ENCODE measurements at places on chromosomes 16 and 17.
A peak's percentile ranks its signal among the peaks of the same experiment; 100 is the strongest.

- DNase-seq: no peak
Observed at GRCh38 chr16:12345349-12345748, 368.8 kb downstream of the SNX29 start.

- DNase-seq: no peak
Observed at GRCh38 chr16:51222016-51222415, 70.9 kb upstream of the SALL1 start.

- DNase-seq: no peak
Observed at GRCh38 chr17:50055055-50055425, 870 bp upstream of the ITGA3 start.

GRCh38 chr17:27461192-27461859, 5.1 kb downstream of the KSR1 start:
- no peak for DNase-seq

DNA sequence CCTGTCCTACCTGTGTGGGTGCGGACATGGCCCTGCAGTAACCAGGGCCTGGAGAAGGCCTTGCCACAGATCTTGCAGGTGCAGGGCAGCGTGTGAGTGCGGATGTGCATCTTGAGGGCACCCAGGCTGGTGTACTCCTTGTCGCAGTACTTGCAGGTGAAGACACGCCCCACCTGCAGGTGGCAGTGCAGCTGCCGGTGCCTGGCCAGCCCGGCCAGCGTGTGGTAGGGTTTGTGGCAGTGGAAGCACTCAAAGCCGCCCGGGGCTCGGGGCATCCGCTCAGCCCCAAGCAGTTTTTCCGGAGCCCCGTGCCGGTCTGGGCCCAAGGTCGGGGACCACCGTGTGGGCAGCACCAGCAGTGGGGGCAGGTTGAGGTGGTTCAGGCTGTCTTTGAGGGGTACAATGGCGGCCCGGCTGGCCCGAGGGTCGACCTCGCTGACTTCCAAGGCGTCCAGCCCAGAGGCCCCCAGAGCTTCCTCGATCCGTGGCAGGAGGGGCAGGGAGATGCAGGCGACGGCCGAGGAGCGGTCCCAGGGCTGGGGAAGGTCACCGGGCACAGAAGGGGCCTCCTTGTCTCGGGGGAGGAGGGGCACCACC, 5.1 kb downstream of the SNAI3 start:
- DNase-seq: no peak

DNA sequence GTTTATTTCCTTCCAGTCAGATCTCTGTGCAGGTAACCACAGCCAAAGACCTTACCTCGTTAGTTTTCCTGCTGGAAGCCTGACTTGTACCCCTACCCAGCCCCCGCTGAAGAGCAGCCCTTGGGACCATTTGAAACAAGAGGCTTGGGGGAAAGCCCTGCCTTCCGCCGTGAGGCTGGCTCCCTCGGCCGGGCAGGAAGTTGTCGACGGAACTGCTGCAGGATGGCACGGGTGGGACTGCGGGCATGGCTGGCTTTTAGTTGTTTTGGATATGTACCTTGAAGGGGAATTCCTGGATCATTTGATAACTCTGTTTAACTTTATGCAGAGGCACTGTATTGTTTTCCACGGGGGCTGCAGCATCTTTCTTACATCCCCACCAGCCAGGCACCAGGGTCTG, 49.0 kb upstream of the ENDOV start:
- DNase-seq: no peak

DNA sequence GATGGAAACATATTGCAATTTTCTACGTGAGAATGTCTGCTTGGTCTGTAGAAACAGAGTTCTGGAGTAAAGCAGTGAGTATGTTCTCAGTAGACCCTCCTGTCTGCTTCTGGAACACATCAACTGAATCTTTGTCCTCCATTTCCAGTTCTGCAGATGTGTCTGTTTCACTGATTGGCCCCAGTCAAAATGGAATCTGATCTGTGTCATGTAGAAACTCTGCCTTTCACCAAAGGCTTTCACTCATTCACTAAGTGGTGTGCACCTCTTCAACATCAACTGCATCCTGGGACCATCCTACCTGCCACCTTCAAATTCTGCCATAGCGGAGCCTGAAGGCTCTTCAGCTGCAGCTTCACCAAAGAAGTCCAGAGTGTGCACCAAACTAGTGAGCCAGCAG, 2.8 kb upstream of the ZNF267 start:
- no peak for DNase-seq

DNA sequence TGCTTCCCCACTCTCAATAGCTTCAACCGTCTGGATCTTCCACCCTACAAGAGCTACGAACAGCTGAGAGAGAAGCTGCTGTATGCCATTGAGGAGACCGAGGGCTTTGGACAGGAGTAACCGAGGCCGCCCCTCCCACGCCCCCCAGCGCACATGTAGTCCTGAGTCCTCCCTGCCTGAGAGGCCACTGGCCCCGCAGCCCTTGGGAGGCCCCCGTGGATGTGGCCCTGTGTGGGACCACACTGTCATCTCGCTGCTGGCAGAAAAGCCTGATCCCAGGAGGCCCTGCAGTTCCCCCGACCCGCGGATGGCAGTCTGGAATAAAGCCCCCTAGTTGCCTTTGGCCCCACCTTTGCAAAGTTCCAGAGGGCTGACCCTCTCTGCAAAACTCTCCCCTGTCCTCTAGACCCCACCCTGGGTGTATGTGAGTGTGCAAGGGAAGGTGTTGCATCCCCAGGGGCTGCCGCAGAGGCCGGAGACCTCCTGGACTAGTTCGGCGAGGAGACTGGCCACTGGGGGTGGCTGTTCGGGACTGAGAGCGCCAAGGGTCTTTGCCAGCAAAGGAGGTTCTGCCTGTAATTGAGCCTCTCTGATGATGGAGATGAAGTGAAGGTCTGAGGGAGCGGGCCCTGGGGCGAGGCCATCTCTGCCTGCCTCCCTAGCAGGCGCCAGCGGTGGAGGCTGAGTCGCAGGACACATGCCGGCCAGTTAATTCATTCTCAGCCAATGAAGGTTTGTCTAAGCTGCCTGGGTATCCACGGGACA, 11.1 kb upstream of the CLEC18A start:
- DNase-seq: no peak

GRCh38 chr17:73711184-73711583, 66.9 kb upstream of the SDK2 start:
- DNase-seq: no peak

- DNase-seq: no peak
Observed at GRCh38 chr17:41687828-41688640, 651 bp upstream of the EIF1 start.

- DNase-seq: no peak
Observed at GRCh38 chr17:66778531-66779236, 56.2 kb upstream of the CACNG5 start.

DNA sequence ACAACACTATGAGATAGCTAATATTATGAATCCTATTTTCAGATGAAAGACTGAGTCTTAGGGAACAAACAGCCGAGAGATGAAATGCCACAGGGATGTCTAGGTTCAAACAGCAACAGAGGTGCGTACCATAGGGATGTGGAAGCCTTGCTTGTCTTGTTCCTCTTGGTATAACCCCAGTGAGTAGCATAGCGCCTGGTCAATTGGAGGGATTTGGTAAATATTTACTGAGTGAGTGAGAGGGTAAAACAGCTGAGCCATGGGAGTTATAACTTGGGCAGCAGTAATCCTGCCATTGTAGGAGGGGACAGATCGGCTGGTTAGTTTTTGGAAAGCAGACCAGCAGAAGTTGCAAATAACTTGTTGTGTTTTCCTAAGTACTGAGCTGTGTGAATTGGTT, 80.2 kb downstream of the WWOX start:
- DNase-seq: no peak

GRCh38 chr16:51952500-51952899, 594.4 kb downstream of the TOX3 start:
- DNase-seq: no peak

DNA sequence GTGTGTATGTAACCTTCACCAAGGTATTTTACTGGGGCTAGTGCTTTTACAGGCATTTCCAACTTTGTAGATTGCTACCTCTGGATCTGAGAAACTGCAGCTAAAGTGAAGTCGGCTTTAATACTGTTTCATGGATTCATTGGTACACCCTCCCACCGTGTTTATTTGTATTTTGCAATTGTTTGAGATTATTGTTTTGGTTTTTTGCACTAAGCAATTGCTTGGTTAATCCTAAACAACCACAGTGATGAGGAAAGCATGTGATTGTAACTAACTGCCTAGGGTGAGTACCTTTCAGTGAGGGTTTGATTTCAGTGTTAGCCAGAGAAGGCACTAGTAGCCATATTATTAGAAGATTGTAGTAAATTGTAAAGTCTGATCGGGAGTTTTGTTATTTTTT, 3.3 kb downstream of the LUC7L3 start:
- DNase-seq: no peak

DNA sequence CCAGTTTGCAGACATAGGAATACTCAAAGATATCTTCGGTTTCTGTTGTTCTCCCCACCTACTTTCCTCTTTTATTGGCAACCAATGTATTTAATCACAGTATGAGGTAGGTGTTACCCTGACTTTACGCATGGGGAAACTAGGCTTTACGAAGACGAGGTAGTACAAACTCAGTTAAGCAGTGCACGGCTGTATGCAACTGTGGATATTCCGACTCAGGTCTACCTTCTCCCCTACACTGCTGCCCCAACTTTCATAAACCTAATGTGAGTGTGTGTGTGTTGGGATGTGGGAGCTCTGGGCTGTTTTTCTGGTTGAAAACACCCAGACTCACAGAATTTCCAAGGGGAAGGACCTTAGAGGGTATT, 1.2 kb upstream of the GPT2 start:
- DNase-seq: no peak

- peak; percentile 56 for DNase-seq
Observed at GRCh38 chr17:14307560-14308024, 6.7 kb downstream of the HS3ST3B1 start.

GRCh38 chr17:16286947-16287562, 66.2 kb downstream of the CENPV start:
- no peak for DNase-seq

DNA sequence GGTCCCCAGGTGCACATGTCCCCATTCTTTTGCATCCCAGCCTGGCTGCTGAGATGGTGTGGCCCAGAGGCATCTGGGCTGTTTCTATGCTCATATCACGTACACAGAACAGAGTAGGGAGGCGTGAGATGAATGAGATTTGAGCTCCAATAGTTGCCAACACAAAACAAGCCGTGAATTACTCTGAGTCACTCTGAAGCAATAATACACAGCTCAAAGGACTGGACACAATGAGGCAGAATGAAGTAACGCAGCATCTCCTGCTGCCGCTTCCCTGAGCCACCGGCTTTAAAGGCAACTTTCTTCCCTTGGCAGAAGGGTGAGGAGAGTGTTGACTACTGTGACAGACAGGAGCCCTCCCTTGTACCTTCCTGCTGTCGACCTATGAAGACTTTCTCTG, 33.9 kb upstream of the CLEC18B start:
- no peak for DNase-seq

DNA sequence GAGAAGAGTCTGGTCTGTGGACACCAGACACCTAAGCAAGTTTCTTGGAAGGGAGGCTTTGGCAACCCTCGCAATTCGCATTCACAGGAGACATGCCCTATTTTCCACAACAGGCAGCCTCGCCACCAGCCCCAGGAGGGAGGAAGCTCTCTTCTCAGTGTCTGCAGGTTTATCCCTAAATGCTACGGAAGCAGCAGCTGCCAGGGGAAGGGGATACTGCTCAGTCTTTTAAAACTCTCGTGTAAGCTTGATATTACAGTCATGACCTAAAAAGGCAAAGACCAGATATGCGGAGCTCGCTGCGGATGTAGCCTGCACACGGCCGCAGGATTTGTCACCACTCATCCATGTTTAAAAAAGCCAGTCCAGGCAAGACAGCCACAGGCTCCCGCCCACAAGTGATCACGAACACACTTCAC, 159.2 kb upstream of the RPH3AL start:
- no peak for DNase-seq

DNA sequence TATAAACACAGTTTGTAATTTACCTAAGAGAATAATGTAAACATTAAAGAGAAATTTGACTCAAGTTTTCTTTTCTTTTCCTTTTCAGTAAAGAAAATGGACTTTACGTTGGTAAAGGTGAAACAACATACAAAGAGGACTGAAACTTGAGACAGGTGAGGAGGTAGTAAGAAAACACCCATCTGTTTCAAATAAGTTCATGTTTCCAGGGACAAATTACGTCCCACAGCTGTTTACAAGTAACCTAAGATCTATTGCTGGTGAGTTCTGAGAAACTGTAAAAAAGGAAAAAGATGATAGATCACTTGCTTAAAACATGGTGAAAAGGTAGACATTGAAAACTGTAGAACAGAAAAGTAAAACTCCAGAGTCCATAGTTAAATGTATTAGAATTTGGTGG, 4.8 kb upstream of the ABCA5 start:
- no peak for DNase-seq

GRCh38 chr16:88350922-88351321, 31.8 kb upstream of the ZNF469 start:
- no peak for DNase-seq

DNA sequence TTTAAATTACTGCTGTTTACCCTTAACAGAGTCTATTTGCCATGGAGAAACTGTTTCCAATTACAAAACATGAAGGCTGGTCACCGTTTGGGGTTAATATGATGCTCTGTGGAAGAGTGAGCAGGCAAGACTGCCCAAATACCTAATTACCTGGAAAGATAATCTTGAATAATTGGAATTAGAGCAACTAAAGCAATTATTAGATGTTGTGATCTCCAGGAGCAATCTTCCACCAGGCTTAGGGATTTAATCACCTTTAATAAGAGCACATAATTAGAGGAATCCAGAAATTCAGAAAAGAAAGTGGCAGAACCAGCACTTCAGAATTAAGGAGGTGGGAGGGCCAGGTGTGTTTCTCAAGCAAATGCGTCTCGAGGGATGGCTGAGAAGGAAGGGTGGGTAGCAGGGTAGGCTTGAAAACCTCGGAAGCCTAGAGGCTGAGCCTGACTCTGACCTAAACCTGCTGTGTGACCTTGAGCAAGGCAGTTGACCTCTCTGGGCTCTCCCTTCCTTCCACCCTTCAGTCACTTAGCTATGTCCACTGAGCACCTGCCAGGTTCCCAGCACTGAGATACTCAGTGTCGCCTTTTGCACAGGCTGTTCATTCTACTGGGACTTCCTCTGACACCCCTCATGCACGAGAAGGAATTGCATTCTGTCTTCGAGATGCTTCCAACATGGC, 113.2 kb downstream of the GSG1L start:
- DNase-seq: no peak

- no peak for DNase-seq
Observed at GRCh38 chr16:50997679-50998078, 153.4 kb downstream of the SALL1 start.

GRCh38 chr17:44998646-44999045, 30.5 kb upstream of the C1QL1 start:
- no peak for DNase-seq

DNA sequence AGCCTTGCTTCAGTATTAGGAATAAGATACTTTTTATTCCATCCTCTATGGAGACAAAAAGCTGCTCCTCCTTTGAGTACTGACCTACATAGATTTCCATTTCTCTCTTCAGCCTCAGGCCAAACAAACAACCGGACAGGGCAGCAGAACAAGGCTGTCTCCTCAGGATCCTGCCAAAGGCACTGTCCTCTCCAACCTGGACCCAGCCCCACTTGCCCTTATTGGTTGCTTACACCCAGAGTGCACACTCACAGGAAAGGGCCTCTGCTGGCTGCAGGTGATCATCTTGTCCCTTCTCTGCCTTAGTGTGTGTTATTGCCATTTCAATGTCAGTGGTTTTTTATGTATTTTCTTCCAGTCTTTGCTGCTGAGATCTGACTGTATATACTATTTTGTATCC, 26.6 kb downstream of the LIG3 start:
- DNase-seq: no peak
